Smooth muscle cell of the umbilical artery (primary cell): ENCODE measurements at places on chromosomes 6 and 20. TPM values are rescaled to one million over a fixed set of nuclear protein-coding genes. Genes with fewer than 3 reads are reported as not detected.

CST2 gene
- not detected in 2 replicates for total RNA-seq

SULF2 gene
- total RNA-seq: 21.5 and 34.4 TPM in 2 replicates

HLA-DRB5 gene
- 0.09 TPM in 1 of 2 replicates, not detected in the other for total RNA-seq

DAAM2 gene
- 1.2 and 1.4 TPM in 2 replicates for total RNA-seq

CTAGE9 gene
- not detected in 2 replicates for total RNA-seq

CDSN gene
- not detected in 2 replicates for total RNA-seq

TPD52L2 gene
- 127 and 187 TPM in 2 replicates for total RNA-seq

MYB gene
- 0.89 and 4.0 TPM in 2 replicates for total RNA-seq

MTFR2 gene
- total RNA-seq: 0.30 and 2.4 TPM in 2 replicates

UBE3D gene
- 7.2 and 8.9 TPM in 2 replicates for total RNA-seq

FNDC11 gene
- 0.74 and 0.89 TPM in 2 replicates for total RNA-seq

MATN4 gene
- total RNA-seq: not detected in 2 replicates

GSTA3 gene
- not detected in 2 replicates for total RNA-seq

MUCL3 gene
- total RNA-seq: not detected in 2 replicates

OR2H2 gene
- not detected in 2 replicates for total RNA-seq
